Liver (tissue), 10 donors: ENCODE measurements at places on chromosomes 13 and 19. TPM values are rescaled to one million over a fixed set of nuclear protein-coding genes. Genes with fewer than 3 reads are reported as not detected.
A peak's percentile ranks its signal among the peaks of the same experiment; 100 is the strongest.

DNA sequence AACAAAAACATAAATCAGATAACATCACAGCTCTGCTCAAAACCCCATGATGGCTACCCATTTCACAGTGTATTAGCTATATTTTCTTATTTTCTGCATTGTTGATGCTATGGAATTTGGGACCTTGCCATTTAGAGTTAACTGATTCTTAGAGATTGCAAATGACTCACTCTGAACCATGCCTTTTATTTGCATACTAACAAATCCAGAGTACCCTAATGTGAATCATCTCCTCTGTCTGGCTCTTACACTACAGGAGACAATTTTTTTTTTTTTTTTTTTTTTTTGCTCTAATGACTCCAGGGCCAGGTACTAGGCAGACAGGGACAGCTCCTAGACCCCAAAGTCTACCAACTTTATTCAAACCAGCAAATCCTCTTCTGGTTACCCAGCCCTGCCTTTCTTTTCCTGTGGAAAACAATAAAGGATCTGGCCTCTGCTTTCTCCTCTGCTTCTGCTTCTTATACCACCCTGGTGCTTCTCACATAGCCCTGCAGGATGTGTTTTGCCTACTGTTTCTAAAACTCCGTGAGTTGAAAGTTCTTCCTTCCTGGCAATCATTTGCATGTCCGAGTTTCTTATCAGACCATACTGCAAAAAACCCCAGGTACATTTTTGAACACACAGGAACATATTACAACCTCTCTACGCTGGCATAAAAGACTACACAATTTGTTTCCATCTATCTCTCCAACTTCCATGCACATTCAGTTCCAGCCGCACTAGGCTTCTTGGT lies 10.6 kb upstream of the ZNF460 start:
- no peak for DNase-seq

MBNL2 gene
- 16.0 TPM for total RNA-seq

DNA sequence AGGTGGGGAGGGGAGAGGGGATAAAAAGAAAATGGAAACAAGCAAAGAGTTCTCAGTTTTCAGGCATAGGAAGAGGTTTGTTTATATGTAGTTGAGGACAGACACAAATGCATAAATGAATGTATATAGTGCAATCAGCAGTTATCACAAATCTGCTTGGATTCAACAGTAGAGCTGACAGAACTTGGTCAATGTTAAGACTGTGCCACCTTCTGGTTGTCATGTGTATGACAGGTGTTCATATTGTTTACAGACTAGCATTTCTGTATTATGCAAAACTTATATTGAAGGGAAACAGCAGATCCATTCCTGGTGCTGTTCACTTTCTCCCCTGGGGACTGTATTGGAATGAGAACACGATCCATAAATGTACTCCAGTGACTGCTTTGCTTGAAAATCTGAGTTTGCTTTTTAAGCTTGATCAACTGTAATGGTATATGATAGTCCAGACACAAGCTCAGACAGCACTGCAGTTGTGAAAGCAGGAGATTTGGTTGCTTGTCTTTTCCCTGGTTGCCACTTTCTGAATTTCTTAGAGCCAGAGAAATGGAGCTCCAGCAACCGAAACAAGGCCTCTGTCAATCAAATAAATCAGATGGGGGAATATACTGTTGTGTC lies 319.5 kb upstream of the OBI1 start:
- DNase-seq: no peak

LILRA1 gene
- 2.1 TPM for total RNA-seq

SPRY2 gene
- total RNA-seq: 8.8 TPM

DNA sequence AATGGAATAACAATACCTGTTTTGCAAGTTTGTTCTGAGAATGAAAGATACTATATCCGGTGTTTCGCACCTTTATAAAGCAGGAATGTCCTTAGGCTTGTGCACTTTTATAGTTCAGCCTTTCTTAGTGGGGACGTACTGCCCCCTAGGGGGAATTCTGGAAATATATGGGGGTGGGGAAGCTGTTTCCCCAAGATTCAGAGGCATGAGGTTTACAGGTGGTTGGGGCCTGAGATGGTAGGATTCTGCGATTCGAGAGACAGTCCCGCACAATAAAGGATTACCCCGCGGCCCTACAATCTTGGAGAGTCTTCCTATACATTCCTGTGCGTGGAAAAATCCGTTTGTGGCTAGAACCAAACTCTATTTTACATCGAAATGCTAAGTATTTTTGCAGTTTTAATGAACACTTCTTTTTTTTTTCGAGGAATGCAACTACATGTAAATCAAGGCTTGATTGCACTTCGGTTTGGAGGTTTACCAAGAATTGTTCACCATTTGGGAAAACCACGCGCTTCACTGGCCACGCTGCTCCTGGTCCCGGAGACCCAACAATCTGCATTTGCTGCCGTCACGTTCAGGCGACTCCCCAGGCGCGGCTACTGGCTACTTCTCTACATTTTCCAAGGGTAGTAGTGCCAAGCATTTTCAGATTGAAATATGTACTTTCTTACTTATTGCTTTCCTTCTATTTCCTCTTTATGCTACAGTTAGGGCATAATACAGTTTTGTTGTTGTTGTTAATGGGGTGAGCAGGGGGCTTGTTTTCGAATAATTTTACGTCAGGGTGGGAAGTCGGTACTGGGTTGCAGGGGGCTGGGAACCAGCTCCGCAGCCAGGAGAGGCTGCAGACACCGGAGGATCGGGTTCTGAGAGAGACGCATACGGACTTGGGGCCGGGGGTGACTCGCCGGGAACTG lies 830 bp downstream of the NEK5 start:
- DNase-seq: peak; percentile 73

GRCh38 chr19:38346837-38347236 lies 11.2 kb downstream of the CATSPERG start:
- no peak for DNase-seq

GRCh38 chr13:88602786-88603777 lies 931.9 kb downstream of the SLITRK5 start:
- no peak for DNase-seq

- DNase-seq: no peak
Measured at GRCh38 chr19:48118131-48118517, 7.5 kb upstream of the PLA2G4C start.

KLK1 gene
- total RNA-seq: not detected

ETV2 gene
- total RNA-seq: 0.17 TPM

DNA sequence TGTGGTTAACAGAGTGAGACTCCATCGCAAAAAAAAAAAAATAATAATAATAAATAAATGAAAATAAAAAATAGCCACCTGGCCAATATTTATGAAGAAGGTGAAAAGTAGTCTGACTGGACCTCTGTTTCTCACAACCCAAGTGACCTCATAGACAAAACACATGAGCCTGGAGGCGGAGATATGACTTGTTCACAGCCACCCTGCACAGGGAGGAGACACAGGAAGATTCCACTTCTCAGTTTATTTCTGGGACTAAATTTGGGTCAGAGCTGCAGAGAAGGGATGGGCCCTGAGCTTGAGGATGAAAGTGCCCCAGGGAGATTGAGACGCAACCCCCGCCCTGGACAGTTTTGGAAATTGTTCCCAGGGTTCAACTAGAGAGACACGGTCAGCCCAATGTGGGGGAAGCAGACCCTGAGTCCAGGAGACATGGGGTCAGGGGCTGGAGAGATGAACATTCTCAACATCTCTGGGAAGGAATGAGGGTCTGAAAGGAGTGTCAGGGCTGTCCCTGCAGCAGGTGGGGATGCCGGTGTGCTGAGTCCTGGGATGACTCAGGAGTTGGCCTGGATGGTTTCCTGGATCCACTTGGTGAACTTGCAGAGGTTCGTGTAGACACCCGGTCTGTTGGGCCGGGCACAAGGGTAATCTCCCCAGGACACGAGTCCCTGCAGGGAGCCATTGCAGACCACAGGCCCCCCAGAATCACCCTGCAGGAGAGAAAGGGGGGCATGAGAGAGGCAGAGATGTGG lies 9.6 kb downstream of the KLK5 start:
- DNase-seq: no peak

EFNB2 gene
- 6.1 TPM for total RNA-seq

- no peak for DNase-seq
Measured at GRCh38 chr19:1663852-1664251, 11.4 kb upstream of the TCF3 start.

GRCh38 chr19:49335071-49335783 lies at the start of gene CD37:
Gene CD37 (plus strand): TSS chr19:49335406. CDS start chr19:49335541, 135 bp downstream.
- DNase-seq: no peak

- peak; percentile 41 for DNase-seq
Measured at GRCh38 chr19:18967358-18968146, 26.5 kb upstream of the HOMER3 start.

DNA sequence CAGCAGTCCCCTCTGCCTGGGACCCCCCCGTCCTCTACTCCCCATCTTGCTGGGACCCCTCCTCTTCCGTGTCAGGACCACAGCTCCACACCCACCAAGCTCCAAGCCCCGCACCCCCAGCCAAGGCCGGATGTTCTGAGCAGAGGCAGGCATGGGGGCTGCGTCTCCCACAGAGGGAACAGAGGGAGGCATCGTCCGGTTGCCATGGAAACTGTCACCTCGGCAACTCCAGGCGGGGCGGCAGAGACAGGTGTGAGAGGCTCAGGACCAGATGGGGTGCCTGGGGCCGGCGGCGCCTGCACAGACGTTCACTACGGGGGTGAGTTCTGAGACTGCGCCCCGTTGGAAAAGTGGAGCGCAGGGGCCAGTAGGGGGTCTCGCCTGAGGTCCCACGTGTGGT lies 5.4 kb downstream of the RNU6-9 start:
- DNase-seq: no peak

DNA sequence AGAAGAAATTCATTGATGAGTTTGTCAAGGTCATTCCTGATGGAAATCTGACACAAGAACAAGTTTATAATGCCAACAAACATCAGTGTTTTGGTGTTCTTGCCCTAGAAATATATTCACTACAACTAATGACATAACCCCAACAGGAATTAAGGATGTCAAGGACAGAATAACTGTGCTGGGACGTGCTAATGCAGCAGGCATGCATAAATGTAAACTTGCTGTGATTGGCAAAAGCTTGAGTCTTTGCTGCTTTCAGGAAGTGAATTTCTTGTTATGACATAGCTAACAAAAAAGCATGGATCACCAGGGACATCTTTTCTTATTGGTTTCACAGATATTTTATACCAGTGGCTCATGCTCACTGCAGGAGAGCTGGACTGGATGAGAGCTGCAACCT lies 144.6 kb downstream of the KCTD12 start:
- no peak for DNase-seq

DNA sequence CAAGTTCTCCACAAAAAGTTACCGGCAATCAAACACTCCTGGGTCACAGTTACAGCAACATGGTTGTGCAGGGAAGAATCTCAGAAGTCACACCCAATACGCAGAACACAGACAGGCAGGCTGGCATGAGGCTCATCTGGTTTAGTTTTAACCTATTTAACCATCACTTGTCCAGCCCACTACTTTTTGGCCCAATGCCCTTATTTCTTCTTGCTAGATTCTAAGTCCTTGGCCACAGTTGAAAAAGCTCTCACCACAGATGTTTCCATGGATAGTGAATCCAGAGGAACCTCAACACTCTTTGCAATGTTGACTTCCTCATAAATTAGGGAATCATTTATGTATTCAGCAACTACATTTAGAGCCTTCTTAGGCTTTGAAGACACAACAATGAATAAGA lies 50.7 kb upstream of the FNDC3A start:
- no peak for DNase-seq

DNA sequence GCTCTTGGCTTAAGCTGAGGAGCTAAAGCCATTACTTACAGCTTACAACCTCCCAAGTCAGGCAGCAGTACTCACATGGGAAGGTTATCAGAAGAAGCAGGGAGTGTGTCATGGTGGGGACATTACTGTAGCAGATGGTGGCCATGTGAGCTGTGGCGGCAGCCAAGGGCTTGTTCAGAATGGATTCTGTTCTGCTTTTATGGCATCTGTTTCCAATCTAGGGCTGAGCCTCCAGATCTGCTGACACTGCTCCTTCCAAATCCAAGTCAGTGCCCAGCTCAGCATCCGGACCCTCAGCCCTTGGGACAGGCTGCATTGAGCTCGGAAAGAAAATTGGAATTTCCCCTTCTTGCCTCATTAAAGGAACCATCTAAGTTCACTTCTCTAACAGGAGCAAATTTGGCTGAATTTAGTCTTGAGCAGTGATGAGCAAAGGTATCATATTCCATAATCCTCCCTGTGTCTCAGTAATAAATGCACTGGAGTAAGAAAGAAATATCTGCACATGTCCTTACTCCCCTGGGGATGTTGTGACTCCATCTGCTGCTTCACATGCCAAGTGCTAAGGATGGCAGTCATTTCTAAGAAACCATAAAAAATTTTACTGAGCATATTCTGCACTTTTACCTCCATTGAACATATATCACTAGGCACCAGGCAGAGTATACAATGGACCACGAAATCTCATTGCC lies 73.9 kb downstream of the KCTD12 start:
- no peak for DNase-seq

- no peak for DNase-seq
Measured at GRCh38 chr19:23996549-23996948, 81.9 kb downstream of the ZNF726 start.

- no peak for DNase-seq
Measured at GRCh38 chr19:31346184-31347059, 2.8 kb downstream of the TSHZ3 start.

DNA sequence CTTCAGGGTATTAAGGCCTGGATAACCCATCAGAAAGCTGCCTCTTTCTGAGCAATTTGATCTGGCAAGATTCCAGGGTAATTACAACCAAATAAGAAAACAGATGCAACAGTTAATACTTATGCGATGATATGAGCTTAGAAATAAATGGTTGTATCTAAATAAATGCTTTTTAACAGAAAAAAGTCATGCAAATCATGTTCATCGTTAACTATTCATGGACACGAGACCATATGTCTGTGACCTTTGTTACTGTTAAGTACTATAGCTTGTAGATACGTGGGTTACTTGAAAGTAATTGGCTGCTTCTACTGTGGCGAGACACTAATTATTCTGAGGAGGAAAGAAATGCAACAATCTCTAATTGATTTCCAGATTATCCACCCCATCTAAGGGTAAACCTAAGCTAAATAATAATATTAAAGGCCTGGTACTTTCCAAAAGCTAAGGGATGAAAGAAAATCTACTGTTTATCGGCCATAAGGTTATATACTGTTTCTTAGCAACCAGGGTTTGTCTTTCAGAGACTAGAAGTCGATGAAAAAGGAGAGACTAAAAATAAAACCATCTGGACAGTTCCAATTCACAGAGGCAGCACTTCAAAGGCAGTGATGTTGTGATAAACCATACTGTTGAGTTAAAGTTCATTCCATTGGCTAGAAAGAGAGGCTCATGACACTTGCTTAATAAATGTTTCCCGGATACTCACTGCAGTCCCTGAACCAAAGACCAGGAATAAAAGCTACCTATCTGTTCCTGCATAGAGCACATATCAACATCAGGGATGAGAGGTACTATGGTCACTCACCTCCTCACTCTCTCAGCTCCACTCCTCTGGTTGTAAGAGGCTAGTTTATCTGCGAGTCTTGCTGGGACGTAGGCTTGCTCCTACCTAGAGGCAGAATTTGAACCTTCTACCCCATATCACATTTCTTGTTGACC lies 1.5 kb downstream of the EPSTI1 start:
- no peak for DNase-seq

GGACT gene
- 3.3 TPM for total RNA-seq
